ENCODE measurements at places on chromosomes 4 and X. TPM values are rescaled to one million over a fixed set of nuclear protein-coding genes. Genes with fewer than 3 reads are reported as not detected.

KLB gene
- total RNA-seq, result 0.16 TPM

RASGEF1B gene
- total RNA-seq, result 21.1 TPM

CFP gene
- 8.2 TPM for total RNA-seq

JADE3 gene
- total RNA-seq, result 39.5 TPM

SHROOM2 gene
- 6.7 TPM for total RNA-seq

ZXDB gene
- 9.0 TPM for total RNA-seq

IGSF1 gene
- total RNA-seq, result 1.1 TPM

ETNPPL gene
- total RNA-seq, result 1.8 TPM

MUC7 gene
- total RNA-seq, result not detected

BRS3 gene
- not detected for total RNA-seq

TRIML2 gene
- not detected for total RNA-seq

NKAP gene
- total RNA-seq, result 9.8 TPM

HEPH gene
- 47.5 TPM for total RNA-seq

CXXC4 gene
- total RNA-seq, result 0.12 TPM

ODAPH gene
- not detected for total RNA-seq

ENPEP gene
- total RNA-seq, result 4.9 TPM

NOCT gene
- 5.3 TPM for total RNA-seq

HSFX4 gene
- not detected for total RNA-seq

PCSK1N gene
- total RNA-seq, result 0.97 TPM

CSAG3 gene
- not detected for total RNA-seq

FAM47A gene
- not detected for total RNA-seq

ABCG2 gene
- 7.4 TPM for total RNA-seq

ATP10D gene
- 22.8 TPM for total RNA-seq

CXCL3 gene
- 0.42 TPM for total RNA-seq

ZXDA gene
- 3.7 TPM for total RNA-seq

CD38 gene
- total RNA-seq, result 14.0 TPM

Measured in adrenal gland (tissue), 19 donors.